IPS DF 6.9 (cell line): ENCODE measurements at places on chromosomes 12 and 14.

DNA sequence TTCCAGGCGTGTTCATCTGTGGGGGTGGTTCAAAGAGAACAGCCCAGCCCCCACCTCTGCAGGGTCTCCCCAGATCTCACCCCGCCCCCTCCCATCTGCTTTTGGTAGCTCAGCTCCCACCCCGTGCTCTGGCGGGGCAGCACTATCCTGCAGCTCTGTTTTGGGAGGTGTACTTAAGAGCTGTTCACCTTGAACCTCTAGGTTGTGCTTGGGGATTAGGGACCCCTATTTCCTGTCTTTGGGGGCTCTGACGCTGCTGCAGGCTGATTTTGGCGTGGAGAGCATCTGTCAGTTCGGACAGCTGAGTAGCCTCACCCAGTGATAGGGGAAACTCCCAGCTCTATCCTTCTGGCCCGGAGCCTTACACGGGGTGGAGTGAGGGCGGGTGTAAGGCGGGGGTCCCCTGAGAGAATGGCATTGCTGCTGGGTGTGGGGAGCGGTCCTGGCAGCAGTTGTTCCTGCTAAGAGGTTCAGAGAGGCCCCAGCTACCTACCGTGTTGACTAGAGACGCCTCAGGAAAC is 765 bp downstream of the TMEM120B start:
- no peak for DNase-seq

- DNase-seq, result no peak
Observed at GRCh38 chr12:26158078-26158764, 33.4 kb upstream of the BHLHE41 start.

DNA sequence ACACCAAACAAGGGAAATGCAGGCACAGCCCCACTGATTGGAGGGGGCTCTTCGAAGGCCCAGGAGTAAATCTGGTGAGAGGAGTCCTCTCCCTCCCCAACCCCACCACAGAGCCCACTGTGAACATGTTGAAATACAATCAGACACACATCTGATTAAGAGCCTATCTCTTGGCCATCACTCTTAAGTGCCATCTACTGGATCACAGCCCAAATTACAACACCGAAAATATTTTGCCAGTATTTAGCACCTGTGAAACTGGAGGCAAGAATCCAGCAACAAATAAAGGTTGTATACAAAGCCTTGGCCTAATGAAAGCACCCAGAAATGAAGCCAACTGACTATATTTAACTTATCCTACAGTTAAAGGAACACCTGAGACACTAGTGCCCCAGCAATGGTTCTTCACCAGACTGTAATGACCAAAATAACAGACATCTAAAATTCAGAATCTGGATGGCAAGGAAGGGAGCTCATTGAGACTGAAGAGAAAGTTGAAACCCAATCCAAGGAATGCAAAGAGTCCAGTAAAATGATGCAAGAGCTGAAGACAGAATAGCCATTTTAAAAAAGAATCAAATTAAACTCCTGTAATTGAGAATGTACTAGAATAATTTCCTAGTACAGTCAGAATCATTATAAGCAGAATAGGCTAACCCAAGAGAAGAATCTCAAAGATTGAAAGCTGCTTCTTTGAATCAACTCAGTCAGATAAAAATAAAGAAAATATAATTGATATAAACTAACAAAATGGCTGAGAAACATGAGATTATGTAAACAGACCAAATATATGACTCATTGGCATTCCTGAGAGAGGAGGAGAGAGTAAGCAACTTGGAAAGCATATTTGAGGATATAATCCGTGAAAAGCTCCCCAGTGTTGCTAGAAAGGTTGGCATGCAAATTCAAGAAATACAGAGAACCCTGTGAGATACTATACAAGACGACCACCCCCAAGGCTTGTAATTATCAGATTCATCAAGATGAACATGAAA is 1117.0 kb downstream of the FLRT2 start:
- no peak for DNase-seq

DNA sequence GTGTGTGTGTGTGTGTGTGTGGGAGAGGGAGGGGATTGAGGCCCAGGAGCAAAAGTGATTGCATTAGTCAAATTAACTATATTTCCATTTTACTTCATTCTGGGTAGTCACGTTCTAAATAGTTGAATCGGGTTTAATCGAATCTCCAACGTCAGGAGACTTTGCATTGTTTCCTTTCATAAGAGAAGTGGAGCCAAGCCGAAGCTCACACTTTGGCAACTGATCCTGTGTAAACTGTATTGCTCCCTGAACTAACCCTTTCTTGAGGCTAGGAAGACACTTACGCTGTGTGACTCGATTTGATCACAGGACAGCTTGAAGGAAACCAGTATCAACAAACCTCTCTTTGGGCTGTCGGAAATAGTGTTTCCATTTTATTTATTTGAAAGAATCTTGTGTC is 363.4 kb upstream of the ATP2B1 start:
- DNase-seq, result no peak

GRCh38 chr14:100222224-100223093 is 16.5 kb upstream of the YY1 start:
- DNase-seq, result no peak

DNA sequence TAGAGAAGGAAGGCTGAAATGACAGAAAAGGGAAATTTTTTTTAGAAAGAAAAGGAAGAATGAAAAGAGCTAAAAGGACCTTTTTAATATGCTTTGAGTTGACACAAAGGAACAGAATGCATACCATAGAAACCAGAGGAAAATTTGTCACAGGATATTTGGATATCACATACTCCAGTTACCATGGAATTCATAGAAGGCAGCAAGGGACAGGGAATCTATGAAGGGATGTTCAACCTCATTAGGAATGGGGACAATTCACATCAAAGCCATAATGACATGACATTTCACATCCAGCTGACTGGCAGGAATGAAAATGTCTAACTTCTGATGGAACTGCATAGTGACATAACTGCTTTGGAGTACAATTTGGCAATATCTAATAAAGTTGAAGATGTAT is 469.4 kb downstream of the CCER1 start:
- no peak for DNase-seq

DNA sequence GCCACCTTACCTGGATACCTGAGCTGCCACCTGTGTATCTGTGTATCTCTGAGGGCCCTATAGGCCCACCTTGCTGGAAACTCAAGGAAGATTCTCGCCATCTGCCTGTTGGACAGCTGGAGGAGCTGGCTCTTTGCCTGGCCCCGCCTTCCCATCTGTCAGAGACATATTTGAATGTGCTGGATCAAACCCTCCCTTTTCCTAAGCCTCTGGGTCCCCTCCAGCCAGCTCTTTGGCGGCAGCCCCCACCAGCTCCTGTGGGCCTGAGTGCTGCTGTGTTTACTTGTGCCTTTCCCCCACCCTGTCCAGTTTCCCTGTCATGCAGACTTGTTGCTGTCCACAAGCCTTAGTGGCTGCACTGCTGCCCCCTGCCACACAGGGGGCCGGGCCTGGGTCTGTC is 55.9 kb upstream of the SRSF5 start:
- no peak for DNase-seq

- no peak for DNase-seq
Observed at GRCh38 chr12:68106160-68106559, 53.4 kb downstream of the IFNG start.

- DNase-seq, result no peak
Observed at GRCh38 chr12:131589221-131589897, 121.5 kb upstream of the SFSWAP start.

GRCh38 chr14:66239589-66239988 is 246.6 kb upstream of the CCDC196 start:
- DNase-seq, result no peak

DNA sequence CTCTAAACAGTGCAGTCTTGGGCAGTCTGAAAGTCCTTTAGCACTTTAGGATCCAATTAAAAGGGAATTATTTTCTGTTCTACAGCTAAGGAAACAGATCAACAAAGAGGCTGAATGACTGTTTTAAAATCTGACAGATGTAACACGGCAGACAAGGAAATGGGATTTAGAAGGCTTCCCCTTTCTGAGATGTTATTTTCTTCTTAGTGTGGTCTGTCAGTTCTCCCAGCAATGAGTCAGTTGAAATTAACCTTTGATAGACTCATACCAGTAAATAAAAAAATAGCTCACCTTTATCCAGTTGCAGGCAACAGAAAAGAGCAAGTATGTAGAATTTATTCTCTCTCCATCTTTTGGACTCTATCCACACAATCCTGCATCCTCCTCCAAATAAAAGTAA is 98.1 kb downstream of the NEDD1 start:
- DNase-seq, result no peak

GRCh38 chr14:73965216-73965615 is 15.1 kb downstream of the COQ6 start:
- no peak for DNase-seq

- DNase-seq, result no peak
Observed at GRCh38 chr12:6367065-6367968, 8.0 kb downstream of the SCNN1A start.

- DNase-seq, result no peak
Observed at GRCh38 chr14:74548881-74549280, 55.3 kb downstream of the ISCA2 start.

DNA sequence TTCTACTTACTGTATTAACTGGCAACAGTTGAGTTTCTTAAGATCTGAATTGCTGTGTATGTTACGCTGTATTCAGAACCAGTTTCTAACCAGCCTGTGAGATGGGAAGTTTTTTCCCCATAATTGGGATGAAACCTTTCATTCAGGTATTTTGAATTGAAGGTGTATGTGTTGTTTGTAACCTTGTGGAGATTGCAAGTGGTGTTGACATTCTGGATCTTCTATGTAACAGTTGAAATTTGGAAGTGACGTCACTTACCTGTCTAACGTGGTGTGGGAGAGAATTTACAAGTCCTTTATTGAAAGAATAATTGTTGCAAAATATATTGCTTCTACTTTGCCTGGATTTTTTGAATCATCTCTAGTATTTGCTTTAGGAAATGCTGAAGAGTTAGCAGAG is 5.5 kb downstream of the RAN start:
- DNase-seq, result no peak

- no peak for DNase-seq
Observed at GRCh38 chr14:95320078-95320895, 579 bp upstream of the CLMN start.

DNA sequence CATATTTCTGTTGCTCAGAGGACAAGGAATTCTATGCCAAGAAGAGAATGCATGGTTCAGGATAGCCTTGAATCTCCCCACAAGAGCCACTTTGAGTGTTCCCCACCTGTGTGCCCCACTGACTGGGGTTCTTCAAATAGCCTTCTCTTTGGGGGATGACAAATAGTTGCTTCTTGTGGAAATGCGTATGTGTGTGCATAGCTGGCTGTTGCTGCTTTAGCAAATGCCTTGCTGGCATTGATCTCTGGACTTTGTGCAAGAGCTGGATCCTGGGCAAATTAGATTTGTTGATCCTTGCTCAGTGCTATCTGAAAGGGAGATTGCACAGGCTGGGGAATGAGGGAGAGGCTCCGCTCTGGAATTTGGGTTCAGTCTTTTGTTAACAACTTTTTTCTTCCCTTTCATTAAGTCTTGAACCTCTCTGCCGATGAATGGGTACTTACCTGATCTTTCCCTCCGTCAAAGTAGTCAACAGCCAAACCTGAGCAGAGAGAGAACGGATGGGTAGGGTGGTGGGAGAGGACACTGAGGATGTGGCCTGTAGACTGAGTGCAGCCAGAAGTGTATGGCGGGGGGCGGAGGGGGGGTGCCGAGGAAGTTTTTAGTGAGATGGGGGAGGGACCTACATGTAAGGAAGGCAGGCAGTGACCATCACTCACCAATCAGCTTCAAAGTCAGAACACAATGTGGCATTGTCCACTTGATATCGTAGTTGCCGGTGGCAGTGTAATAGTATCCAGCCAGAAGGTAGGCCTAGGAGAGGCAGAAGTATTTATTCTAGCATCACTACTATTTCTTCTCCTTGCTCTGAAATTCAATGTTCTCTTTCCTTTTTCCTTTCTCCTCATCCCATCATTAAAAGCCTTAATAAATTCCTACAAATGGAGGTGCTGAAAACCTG is 10.7 kb downstream of the EMG1 start:
- DNase-seq, result no peak

- no peak for DNase-seq
Observed at GRCh38 chr14:31990183-31990857, 86.8 kb upstream of the ARHGAP5 start.

DNA sequence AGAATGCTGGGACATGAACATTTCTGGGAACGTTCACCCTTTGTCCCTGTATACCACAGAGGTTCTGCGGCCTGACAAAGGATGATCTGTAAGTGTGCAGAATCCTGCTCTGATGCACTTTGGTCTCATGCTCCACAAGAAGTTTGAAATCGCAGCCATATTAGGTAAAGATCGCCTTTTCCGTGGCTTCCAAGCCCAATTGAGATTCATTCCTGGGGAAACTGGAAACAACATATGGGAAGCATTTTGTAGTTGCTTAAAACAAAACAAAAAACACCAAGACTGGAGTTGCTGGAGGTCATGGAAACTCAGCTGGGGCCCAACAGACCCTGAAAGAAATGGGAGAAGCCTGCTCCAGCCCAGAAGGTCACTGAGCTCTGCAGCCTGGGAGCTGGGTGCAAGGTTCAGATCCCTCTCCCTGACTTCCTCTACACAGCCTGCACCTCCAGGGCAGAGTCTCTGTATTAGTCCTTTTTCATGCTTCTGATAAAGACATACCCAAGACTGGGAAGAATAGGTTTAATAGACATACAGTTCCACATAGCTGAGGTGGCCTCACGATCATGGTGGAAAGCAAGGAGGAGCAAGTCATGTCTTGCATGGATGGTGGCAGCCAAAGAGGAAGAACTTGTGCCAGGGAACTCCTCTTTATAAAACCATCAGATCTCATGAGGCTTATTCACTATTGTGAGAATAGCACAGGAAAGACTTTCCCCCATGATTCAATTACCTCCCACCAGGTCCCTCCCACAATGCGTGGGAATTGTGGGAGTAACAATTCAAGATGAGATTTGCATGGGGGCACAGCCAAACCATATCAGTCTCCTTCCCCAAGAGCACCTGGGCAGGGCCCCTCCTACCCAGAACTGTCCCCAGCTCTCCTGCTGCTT is 60.8 kb upstream of the CHGA start:
- DNase-seq, result no peak

DNA sequence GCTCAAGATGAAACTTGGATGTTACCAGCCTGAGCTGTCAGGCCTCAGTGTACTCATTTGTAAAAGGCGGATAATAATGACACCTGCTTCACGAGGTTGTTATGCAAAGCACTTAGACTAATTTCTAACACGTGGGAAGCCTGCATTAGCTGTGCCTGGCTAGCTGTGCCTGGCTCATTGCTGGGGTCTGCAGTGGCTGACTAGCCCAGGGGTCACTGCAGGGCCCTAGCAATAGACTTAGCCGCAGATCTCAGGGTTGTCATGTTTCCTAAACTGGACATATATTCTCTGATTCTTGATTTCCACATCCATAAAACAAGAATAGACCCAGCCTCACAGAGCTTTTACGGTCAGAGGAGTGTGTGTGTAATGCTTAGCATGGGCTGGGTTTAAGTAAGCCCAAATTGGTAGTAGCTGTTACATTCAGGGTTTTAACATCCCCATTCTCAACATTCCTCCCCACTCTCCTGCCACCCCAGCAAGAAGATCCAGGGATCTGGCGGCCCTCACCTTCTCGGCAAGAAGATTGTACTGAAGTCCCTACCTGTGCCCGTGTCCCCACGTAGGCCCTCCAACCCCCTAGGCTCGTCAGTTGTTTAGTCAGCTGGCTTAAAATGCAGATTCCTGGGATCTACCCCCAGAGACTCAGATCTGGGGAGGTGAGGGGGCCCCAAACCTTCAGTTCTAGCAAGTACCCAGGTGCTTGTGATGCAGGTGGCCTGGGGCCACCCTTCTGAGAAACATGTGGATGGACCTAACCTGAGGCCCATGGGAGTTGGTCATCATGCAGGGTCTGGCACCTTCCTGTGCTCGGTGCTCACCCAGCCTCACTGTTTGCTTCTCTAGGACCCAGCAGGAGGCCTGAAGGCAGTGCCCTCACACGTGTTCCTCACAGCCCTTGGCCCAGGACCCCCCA is 8.6 kb downstream of the NR4A1 start:
- no peak for DNase-seq

GRCh38 chr14:104582005-104582404 is 2.4 kb downstream of the C14orf180 start:
- DNase-seq, result no peak
